Endodermal cell (in vitro differentiated cells): ENCODE measurements at places on chromosomes 11 and 22.
A peak's percentile ranks its signal among the peaks of the same experiment; 100 is the strongest.

DNA sequence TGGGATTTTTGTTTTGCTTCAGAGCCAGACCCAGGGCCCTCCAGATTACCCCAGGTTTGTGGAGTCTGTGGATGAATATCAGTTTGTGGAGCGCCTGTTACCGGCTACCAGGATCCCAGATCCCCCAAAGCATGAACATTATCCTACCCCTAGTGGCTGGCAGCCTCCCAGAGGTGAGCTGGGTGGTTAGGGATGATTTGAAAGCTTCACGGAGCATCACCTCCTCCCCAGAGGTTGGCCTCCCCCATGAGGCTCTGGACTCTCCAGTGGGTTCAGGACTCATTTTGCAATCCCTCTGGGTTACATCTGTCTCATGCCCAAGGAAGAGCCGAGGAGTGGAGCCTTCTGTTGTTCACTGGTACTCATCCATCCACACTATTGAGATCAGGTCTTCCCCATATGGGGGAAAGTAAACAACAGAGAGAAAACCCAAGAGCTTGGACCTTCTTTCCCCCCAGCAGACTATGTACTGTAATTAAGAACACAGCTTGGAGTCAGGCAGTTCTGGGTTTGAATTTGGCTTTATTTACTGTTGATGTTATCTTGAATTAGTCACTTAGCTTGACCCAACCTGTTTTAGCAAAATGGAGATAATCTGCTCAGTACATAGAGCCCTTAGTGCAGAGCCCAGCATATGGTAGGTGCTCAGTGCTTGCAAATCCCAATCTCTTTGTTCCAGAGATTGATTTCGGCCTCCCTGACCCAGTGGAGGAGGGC, 2.5 kb downstream of the MRPL49 start:
- DNase-seq, result peak; percentile 22

- no peak for DNase-seq
These were observed 665.4 kb upstream of the CCDC90B start for GRCh38 chr11:83951521-83951920.

DNA sequence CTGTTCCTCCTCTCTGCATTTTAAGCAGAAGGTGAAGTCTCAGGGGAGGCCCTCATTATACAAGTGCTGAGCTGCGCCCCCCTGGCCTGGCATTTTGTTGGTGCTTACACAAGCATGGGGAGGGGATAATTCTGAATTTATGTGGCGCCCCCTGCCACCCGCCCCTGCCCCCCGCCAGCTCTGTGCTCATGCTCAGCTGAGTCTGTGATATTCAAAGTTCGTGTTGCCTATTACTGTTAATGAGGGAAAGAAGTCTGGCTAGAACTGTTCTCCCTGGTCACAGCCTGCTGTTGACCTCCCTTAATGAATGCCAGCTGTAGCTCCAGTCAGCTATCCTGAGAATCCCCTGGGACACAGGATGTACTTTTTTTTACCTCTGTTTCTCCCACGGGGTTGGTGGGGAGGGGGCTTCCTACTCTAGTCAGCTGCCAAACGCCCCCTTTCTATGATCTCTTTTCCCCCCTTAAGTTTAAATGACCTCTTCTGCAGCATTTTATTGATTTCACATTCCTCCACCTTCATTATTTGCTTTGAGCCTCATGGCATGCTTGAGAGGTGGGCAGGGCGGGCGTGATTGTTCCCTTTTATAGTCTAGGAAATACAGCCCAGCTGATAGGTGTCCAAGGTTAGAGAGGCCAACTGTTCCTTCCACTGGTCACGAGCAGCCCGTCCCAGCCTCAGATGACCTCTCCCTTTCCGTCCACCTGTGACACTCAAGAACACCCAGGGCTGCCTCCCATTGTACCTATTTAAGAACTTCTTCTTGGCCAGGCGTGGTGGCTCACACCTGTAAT, 12.2 kb downstream of the USP2 start:
- no peak for DNase-seq

DNA sequence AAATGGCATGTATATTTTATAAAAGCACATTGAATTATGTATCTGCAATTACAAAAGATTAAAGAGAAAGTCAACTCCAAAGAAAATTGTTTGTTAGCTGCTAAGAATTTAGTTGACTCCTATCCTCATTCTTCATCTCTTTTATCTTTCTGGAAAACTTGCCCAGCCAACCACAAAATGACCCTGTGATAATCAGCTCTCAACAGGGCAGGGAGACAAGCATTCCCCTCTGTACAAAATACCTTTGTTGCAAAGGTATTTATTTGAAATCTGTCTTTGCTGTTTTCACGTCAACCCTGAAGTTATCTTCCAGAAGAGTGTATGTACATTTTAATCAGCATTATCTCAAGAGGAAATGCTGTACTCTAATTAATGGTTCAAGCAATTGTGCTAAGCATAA, 191.1 kb upstream of the DDI1 start:
- DNase-seq, result no peak

DNA sequence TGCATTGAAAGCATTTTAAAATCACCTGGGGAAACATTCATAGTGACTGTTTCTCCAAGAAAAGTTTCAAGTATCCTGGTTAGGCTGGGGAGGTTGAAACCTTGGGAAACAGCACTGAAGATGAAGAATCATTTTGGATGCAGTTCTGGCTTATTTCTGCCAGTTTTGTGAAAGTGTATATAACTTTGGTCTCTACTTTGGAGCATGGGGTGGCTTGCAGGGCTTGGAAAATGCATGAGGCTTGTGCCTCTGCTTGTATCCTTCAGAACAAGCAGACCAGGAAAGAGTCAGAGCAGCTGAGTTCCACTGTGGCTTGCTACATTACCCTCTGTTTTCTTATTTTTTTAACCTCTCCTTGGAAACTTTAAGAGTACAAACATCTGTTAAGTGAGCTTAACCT, 19.5 kb downstream of the SLC5A12 start:
- DNase-seq, result no peak

GRCh38 chr11:61880454-61880853, 10.9 kb downstream of the FADS3 start:
- DNase-seq, result no peak
